ENCODE measurements at places on chromosomes 3 and 15. TPM values are rescaled to one million over a fixed set of nuclear protein-coding genes. Genes with fewer than 3 reads are reported as not detected.

The P2RY12 gene
- total RNA-seq: 0.58 TPM

The ZNF385D gene
- 8.0 TPM for total RNA-seq

The PRKCD gene
- total RNA-seq: 1.5 TPM

The GOLGA8S gene
- total RNA-seq: 0.16 TPM

The APPL1 gene
- 28.5 TPM for total RNA-seq

The GMNC gene
- 0.08 TPM for total RNA-seq

The PP2D1 gene
- total RNA-seq: 1.2 TPM

The CTXN2 gene
- not detected for total RNA-seq

The LRTM1 gene
- total RNA-seq: not detected

The ATOSA gene
- total RNA-seq: 15.7 TPM

The CLRN1 gene
- total RNA-seq: 3.6 TPM

The ZNF660 gene
- 8.9 TPM for total RNA-seq

The GPR171 gene
- 2.3 TPM for total RNA-seq

The MYO5A gene
- total RNA-seq: 38.0 TPM

The PLA1A gene
- total RNA-seq: not detected

The CSPG5 gene
- 0.99 TPM for total RNA-seq

The TUSC7 gene
- total RNA-seq: 0.50 TPM

The EPHB1 gene
- 21.1 TPM for total RNA-seq

The CADM2 gene
- total RNA-seq: 19.2 TPM

The PDCD10 gene
- total RNA-seq: 28.9 TPM

The SPG21 gene
- 54.2 TPM for total RNA-seq

The TERC gene
- total RNA-seq: 8.1 TPM
